Lower lobe of right lung (tissue), 2 donors: ENCODE measurements at places on chromosomes 1 and 21. TPM values are rescaled to one million over a fixed set of nuclear protein-coding genes. Genes with fewer than 3 reads are reported as not detected.

- H3K4me3 ChIP-seq, result no peak overlapping the region
- H3K27me3 ChIP-seq, result no peaks in the 10 kb centered on the region
- DNase-seq, result no peak
- no peak overlapping the region for H3K27ac ChIP-seq
- H3K4me1 ChIP-seq, result no peaks in the 10 kb centered on the region
Observed at GRCh38 chr1:56194701-56195300, 384.6 kb downstream of the PLPP3 start.

DNA sequence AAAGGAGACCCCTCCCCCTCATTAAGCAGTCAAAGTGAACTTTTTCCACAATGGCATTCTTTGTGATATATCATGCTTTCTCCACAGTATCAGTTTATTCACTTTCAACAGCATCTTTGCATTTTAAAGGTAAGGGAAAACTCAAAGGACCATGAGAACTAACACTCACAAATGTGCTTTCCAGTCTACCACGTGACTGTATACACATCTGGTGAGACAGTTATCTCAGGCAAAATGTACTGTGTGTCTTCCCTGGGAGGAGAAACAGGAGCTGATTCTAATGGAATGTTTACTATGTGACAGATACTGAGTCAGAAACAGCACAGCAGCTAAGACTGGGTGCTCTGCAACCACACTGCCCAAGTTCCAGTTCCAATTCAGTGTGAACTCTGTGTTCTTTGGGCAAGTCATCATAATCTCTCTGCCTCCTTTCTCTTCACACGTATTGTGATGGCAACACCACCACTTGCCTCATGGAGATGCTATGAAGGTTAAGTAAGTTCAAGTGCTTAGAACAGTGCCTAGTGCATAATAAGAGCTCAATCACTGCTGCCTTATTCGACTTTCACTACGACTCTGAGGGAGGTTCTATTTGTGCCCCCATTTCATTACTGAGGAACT lies 79.0 kb downstream of the SLC45A1 start:
- H3K27me3 ChIP-seq, result no peaks in the 10 kb centered on the region
- no peak overlapping the region for H3K4me3 ChIP-seq
- H3K36me3 ChIP-seq, result peaks cover 9% of the 10 kb centered on the region
- DNase-seq, result no peak
- peaks cover 60% of the 10 kb centered on the region for H3K4me1 ChIP-seq
- H3K27ac ChIP-seq, result peak overlapping the region; percentile 61

Gene SLC44A3
- 19.3 TPM for total RNA-seq

DNA sequence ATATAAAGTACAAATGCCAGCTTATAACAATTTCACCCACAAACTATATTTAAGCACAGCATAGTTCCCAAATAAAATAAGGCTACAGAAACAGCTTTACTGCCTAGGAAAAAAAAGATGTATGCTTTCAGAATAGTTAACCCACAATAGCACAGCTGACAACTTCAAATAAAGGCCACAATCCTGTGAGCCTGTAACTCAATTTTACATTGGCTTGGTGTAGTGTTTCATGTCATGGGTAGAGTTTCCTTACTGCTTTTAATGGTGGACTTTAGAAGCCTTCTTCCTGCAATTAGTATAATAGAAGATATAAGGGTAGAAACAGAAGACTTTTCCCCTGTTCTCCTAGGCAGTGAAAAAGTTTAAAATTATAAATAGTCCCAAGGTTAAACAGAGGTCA lies 44.3 kb upstream of the ZC3H11B start:
- no peak overlapping the region for H3K4me3 ChIP-seq
- peaks cover 4% of the 10 kb centered on the region for H3K27me3 ChIP-seq
- H3K4me1 ChIP-seq, result peaks cover 17% of the 10 kb centered on the region
- H3K27ac ChIP-seq, result no peak overlapping the region
- DNase-seq, result no peak

- peaks cover 35% of the 10 kb centered on the region for H3K27me3 ChIP-seq
- peak; percentile 51 for DNase-seq
- no peaks in the 10 kb centered on the region for H3K36me3 ChIP-seq
- H3K27ac ChIP-seq, result no peak overlapping the region
Observed at GRCh38 chr1:223363057-223363855, 720 bp downstream of the SUSD4 start.

DNA sequence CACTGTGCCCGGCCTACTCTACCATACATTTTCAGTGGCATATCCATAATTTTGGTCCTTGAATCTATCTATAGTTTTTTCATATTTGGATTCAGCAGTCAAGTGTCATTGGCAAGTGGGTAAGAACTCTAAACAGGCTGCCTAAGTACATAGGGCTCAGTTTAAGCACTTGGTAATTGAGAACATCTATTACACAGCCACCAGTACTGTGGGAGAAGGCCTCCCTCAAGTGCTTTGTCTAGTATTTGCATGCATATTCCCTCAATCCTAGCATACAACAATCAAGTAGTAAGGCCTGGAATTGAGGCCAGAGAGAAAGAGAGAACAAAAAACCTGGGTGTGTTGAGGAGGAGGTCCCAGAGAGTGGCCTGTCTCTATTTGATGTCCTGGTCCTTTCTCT lies 325.2 kb downstream of the USP25 start:
- no peak for DNase-seq
- no peak overlapping the region for H3K27ac ChIP-seq
- no peaks in the 10 kb centered on the region for H3K4me1 ChIP-seq
- H3K27me3 ChIP-seq, result no peaks in the 10 kb centered on the region
- no peak overlapping the region for H3K4me3 ChIP-seq

Gene NEGR1
- total RNA-seq, result 18.1 TPM

Gene DEPDC1
- total RNA-seq, result 1.2 TPM

- H3K27me3 ChIP-seq, result no peaks in the 10 kb centered on the region
- no peaks in the 10 kb centered on the region for H3K4me1 ChIP-seq
- no peaks in the 10 kb centered on the region for H3K36me3 ChIP-seq
- DNase-seq, result no peak
- H3K4me3 ChIP-seq, result no peak overlapping the region
Observed at GRCh38 chr21:16570171-16570570, 840.4 kb downstream of the USP25 start.

DNA sequence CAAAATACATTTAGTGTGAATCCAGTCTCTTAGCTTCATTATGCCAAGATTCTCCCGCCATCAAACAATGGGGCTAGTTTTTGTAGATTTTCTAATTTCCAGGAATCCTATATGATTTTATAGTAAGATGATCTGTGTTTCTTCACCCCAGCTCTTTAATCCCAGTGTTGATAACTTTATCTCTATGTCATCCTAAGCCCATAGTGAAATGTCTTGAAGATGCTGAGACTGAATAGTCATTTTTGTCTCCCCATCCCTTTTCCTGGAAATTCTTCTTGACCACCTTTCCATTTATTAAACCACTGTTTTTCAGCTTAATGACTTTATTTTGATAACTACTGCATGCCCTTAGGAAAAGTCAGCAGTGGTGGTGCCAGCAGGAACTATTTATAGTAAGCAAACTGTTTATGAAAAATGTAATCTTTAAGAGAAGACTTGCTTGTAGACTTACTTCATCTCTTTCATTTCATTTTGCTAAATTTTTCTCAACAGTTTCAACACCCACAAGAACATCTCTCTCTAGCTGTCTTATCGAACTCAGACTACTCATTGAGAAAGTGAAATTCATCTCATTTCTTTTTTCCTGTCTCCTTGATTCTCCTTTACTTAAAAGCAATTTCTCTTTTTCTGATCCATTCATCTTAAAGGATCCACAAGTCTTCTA lies 116.6 kb downstream of the NTMT2 start:
- DNase-seq, result no peak
- no peak overlapping the region for H3K27ac ChIP-seq
- H3K27me3 ChIP-seq, result no peaks in the 10 kb centered on the region

- H3K4me1 ChIP-seq, result no peaks in the 10 kb centered on the region
- DNase-seq, result no peak
- H3K27ac ChIP-seq, result no peak overlapping the region
- H3K4me3 ChIP-seq, result no peak overlapping the region
- H3K36me3 ChIP-seq, result no peaks in the 10 kb centered on the region
Observed at GRCh38 chr1:178399177-178399728, 97.5 kb downstream of the CLEC20A start.

DNA sequence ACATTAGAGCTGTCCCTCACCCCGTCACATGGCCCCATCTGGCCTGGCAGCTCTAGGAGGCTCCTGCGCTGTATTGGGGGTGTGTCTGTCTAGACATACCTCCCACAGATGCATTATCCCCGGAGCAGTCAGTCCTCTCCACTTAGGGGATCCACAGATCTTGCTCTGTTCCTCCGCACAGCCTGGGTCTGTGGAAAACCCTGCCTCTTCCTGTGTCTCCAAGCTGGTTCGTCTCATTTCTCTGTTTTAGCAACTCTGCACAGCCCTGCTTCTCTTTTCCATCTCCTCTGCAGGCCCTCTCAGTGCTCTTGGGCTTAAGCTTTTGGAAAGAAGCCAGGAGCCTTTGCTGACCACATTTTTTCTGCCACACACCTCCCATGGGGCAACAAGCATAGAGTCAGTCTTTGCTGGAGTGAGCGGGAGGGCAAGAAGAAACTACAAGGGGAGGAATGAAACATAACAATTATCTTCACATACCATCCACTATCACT lies 241.5 kb downstream of the FOXD2 start:
- H3K4me3 ChIP-seq, result no peak overlapping the region
- no peaks in the 10 kb centered on the region for H3K36me3 ChIP-seq
- no peak overlapping the region for H3K27ac ChIP-seq

DNA sequence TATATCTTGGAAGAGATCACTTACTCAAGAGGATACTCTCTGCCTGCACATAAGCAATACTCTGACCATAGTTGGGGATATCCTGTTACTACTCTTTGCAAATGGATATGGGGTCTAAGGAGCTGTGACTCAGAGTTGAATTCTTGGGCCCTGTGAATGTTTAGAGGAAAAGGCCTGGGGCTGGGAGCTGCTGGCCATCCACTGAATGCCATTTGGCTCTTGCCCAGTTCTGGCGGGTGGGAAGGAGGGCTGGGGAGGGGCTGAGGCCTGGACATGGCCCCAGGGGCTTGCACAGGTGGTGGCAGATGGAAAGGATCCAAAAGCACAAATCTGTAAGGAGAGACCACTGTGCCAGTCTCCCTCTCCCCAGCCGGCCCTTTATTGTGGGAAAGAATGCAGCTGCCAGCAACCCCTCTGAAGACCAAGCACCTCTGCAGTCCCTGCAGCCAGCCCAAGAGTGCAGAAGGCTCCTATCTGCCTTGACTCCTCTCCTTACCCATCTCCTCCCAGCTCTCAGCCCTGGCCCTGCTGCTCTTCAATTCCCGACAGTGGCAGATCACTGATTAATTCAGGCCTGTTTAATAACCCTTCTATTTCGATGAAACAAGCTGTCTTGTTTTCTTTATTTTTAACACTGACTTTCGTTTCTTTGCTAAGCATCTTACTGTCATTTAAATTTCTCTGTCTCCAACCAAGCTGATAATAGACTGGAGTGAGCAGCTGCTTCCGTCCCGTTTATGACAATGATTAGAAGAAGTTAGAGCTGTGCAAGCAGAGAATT lies 12.1 kb downstream of the PLXNA2 start:
- peak overlapping the region; percentile 83 for H3K27ac ChIP-seq
- no peak for DNase-seq
- peaks cover 100% of the 10 kb centered on the region for H3K4me1 ChIP-seq
- H3K4me3 ChIP-seq, result no peak overlapping the region
- H3K36me3 ChIP-seq, result peaks cover 8% of the 10 kb centered on the region

DNA sequence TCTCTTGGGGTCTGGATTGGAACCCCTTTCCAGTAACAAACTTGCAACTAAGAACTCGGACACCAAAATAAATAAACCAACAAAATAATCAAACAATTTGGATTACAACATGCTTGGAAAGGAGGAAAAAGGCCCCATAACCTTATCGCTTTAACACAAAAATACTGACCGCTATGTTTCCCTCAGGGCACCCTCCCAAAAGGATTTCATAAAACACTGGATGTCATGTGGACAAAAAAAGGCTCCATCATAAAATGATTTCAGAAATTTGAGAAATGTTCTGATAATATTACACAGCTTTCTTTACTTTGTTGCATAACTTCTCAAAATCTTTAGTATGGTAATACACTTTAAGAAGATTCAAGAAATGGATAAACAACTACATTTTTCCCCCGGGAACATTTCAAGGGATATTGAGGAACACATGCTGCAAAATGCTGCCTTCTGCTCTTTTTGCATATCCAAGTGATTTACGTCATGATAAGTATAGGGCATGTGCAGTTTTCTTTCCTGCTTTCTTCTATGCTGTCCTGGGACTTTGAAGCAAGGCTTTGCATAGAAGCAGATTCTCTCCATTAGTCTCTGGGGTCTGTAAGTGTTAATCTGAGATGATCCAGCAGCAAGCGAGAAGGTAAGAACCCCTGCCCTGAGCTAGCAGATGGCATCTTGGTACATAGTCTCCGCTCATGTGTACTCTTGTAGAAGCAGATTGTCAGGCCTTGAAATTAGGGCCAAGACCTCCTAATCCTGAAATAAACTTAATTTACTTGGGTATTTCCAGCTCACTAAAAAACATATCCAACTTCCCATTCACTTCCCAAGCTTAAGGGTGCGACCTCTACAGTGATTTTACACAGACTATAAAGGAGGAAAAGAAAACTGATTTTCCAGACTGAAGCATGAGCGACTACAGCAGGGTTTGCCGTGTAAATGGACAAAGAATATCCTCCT lies 85.5 kb upstream of the KIAA0040 start:
- H3K4me3 ChIP-seq, result no peak overlapping the region
- DNase-seq, result no peak
- no peaks in the 10 kb centered on the region for H3K36me3 ChIP-seq
- H3K27ac ChIP-seq, result no peak overlapping the region
- H3K4me1 ChIP-seq, result peaks cover 7% of the 10 kb centered on the region

DNA sequence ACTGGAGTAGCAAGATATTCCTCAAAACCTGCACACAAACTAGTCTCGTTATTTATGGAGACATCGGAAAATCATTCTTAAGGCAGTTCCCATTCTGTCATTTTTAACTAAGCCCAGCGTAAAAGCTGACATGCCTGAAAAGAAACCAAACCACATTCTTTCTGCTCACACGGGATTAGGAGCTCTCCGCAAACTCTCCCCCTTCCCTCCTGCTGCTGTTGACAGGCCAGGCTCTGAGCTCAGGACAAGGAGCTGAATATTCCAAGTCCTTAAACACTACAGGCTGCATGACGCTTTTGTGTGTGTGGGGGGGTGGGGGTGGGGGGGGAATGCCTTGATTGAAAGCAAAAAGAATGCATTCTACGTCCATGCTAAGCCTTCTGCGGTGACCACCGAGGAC lies 5.2 kb downstream of the OLIG1 start:
- no peak overlapping the region for H3K27ac ChIP-seq
- H3K27me3 ChIP-seq, result peaks cover 70% of the 10 kb centered on the region
- no peaks in the 10 kb centered on the region for H3K36me3 ChIP-seq
- no peak overlapping the region for H3K4me3 ChIP-seq

Gene C1orf94
- not detected for total RNA-seq

DNA sequence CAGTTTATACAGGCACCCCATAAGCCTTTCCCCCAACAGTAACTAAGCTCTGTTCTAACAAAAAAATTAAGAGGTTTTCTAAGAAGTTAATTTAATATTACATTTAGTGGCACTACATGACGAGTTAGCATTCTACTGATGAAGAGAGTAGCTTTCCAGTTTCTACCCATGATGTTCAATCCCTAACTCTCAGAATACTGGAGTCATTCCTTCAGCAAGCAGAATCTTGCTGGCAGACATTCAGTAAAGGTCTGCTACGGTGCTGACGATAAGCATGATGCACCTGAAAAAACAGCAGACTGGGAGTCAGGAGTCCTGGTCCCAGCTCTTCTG lies 24.5 kb downstream of the SRSF4 start:
- no peak overlapping the region for H3K4me3 ChIP-seq
- H3K4me1 ChIP-seq, result peaks cover 33% of the 10 kb centered on the region
- peaks cover 82% of the 10 kb centered on the region for H3K36me3 ChIP-seq
- H3K27me3 ChIP-seq, result no peaks in the 10 kb centered on the region
